ENCODE measurements at places on chromosomes 2 and 18.

DNA sequence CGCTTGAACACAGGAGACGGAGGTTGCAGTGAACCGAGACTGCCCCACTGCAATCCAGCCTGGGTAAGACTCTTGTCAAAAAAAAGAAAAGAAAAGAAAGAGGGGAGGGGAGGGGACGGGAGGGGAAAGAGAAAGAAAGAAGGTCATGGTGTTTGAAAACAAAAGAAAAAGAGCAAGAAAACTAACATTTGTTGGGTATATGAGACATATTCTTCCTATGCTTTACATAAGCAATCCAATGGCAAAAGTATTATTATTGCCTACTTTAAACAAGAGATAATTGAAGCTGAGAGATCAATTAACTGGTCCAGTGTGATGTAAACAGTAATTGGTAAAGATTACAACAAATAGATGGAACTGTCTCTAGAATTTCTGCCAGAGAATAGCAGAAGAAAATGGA is 157.3 kb downstream of the ZRANB3 start:
- DNase-seq, result no peak

GRCh38 chr18:52007105-52007504 is 332.9 kb upstream of the DCC start:
- no peak for DNase-seq

DNA sequence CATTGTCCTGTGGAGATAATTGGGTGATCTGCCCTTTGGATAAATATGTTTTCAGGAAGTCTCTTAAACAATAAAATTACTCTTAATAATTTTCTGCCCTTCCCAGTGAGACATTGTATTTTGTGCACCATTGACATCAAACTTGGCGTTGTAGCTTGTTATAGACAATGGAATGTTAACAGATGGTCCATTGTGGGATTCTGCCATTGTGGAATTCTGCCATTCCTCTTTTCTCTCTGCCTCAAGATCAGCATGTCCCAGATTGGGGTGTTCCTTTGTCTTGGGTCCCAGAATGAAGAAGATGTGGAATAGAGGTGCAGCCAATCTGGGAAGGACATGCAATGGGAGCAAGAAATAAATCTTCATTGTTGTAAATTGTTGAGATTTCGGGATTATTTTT is 15.1 kb upstream of the LDAH start:
- DNase-seq, result no peak

- DNase-seq, result no peak
Measured at GRCh38 chr18:32802591-32803451, 30.0 kb upstream of the KLHL14 start.

- DNase-seq, result no peak
Measured at GRCh38 chr2:231548752-231549151, 18.5 kb upstream of the NMUR1 start.

GRCh38 chr2:226885769-226886435 is 50.0 kb downstream of the RHBDD1 start:
- DNase-seq, result peak; percentile 24

- DNase-seq, result no peak
Measured at GRCh38 chr2:239943991-239944631, 81.0 kb downstream of the NDUFA10 start.

DNA sequence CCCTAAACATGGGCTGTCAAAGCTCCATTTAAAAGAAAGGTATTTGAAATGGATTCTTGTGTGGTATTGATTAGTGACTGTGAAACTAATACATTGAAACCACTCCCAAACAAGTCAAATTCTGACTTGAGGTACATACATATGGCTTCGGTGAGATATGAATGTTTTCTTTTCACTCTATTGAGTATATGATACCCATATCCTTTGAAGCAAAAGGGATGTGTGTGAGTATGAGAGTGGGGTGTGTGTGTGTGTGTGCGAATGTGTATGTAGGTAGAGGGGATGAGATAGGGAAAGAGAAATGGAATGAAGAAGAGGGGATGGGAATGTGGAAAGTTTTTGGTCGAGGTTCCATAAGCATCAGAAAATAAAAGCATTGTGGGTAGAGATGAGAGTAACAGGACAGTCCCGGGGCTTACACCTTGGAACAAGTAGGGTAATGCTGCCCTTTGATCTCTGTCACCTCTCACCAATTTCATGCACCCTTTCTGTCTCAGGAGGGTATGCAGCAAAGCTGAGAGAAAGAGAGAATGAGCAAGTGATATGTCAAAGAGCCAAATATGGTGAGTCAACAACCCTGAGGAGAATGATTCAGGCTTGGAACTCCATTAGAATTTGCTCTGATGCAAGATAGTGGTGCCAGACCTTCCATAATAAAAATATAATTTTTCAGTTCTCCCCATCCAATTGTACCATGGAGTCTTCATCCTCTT is 64.0 kb upstream of the ZEB2 start:
- DNase-seq, result peak; percentile 86

- DNase-seq, result no peak
Measured at GRCh38 chr2:157345647-157346389, 20.2 kb upstream of the ERMN start.

DNA sequence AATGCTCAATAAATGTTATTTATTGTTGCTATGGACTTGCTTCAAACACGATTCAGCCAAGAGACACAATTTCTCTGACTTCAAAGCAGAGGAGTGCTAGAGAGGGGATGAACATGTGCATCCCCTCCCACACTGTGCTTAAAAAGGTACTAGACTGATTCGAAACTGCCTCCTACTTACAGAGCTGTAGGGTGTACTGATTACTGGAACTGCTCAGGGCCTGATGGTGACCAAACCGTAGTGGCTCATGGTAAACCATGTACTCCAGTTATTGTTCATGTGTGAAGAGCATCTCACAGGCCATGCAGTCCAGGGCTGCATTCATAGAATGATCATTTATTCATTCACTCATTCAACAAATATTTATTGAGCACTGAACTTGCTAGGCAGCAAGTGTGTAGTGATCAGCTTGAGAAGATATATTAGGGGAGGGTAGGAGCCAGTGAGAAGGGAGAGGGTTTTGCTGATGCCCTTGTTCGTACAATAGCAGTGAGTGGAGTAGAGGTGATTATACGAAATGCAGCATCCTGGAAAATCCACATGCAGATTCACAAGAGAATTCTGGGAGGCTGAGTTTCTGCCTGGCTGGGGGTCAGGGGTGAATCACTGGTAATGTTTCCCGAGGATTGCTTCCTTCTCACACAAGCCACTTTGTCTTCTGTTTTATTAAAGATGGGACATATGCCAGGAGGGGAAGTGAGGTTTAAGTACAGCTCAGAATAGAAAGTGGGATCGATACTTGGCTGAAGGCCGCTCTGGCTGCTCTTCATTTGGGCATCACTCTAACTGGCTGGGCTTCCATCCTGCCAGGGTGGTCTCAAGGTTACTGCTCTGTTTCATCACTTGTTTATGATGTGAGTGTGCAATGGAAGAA is 245.4 kb downstream of the RAD51AP2 start:
- DNase-seq, result no peak

GRCh38 chr2:85455552-85456090 is 37.1 kb downstream of the SH2D6 start:
- no peak for DNase-seq
